Nephron progenitor cell (in vitro differentiated cells): ENCODE measurements at places on chromosomes 7 and 10.

DNA sequence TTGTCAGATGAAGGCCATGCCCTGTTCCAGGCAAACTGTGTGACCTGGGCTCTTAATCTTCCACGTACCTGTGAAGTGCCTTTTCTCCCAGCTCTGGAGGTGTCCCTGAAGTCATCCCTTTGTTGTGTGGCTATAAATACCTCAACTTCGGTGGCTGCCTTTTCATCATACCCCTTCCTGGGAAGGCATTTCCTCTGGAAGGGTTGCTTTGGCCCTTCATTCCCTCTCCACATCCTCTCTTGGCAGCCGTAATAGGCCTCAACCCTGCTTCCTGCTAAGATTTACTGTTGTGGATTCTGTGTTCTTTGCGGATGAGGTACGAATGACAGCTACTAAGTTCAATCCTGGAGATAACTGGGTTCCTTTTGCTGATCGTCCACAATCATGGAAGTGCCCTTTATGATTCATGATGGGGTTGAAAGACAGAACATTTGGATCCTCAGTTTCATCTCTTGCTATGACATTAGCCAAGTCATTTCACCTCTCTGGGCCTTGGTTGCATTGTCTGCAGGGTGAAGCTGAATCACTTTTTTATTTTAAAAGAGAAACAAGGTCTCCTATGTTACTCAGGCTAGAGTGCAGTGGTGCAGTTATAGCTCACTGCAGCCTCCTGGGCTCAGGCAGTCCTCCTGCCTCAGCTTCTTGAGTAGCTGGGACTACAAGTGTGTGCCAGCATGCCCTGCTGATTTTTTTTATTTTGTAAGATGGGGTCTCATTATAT is 23.6 kb downstream of the FKBP6 start:
- no peak for DNase-seq

DNA sequence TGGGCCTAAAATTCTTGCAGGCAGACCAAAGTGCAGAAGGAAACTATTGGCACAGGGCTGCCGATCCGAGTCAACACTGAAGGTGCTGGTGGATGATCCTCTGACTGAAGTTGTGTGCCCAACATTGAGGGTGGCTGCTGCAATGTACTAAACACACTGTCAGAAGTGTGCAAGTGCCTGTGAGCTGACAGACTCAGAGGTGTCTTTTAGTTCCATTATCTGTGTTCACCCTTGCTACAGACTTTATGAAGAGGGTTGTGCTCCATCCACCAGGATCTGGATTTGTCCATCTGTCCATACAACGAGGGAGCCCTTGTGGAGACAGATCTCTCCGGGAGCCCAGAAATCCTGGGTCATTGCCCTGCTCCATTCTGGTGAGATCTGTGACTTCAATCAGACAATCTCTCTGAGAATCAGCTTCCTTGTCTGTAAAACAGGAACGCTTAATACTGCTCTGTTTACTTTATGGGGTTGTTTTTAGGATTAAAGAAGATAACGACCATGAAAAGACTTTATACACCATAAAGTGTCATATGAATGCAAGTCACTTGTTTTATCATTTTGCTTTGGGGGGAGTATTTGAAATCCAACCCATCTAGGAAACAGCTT is 9.5 kb upstream of the TRPV6 start:
- no peak for DNase-seq

DNA sequence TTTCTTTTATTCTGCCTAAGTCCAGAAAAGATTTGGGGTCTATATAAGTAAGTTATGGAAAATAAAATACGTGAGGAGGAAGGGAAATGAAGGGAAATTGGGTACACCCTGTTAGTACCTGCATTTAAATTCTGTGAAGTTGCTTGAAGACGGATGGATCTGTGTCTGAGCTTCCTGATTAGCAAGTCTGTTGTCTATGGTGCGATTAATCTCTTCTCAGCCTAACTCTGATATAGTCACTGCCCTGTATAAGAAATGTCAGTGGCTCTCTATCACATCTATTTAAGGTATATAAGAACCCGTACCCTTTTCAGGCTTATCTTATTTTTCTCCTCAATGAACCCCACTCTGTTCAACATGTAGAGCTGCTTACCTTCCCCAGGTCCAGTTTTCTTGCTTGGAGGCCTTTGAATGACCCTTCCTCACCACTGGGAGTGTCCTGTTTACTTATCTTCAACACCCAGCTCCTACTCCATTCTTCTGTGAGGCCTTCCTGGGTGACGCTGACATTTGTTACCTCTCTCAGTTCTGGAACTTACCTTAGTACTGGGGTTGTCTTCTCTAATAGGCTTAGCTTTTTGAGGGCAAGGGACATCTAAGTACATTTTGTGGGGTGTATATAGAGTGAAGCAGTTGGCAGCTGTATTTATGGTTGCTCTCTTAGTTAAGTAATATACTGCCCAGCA is 149.6 kb upstream of the PRPS1L1 start:
- DNase-seq = no peak

GRCh38 chr10:73244866-73245477 is 2.1 kb downstream of the DNAJC9 start:
- no peak for DNase-seq

GRCh38 chr7:36923943-36924436 is 199.7 kb upstream of the AOAH start:
- DNase-seq = no peak

DNA sequence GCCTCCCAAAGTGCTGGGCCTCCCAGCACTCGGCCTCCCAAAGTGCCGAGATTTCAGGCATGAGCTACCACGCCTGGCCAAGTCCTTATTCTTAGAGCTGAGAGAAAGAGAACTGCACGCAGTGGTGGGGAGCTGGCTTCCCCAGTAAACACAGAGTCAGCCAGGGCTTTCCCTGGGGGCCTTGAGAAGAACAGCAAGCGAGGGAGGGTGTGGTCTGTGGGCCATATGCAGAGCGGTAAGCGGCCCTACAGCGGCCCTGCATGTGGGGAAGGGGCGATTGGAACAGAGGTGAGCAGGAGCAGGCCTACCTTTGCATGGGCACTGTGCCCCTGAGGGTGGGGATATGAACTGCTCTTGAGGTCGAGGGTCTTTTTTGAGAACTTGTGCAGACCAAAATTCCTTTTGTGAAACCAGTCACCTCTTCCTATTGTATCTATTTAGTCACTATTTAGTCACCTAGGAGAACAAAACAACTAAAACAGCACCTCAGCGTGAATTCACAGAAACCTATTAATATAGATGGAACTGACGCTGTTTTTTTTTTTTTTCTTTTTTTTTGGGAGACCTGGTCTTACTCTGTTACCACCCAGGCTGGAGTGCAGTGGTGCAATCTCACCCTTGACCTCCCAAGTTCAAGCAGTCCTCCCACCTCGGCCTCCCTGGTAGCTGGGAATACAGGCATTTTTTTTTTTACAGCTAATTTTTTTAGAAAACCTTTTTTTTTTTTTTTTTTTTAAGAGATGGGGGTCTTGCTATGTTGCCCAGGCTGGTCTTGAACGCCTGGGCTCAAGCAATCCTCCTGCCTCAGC is 36.9 kb upstream of the SH2D4B start:
- no peak for DNase-seq

DNA sequence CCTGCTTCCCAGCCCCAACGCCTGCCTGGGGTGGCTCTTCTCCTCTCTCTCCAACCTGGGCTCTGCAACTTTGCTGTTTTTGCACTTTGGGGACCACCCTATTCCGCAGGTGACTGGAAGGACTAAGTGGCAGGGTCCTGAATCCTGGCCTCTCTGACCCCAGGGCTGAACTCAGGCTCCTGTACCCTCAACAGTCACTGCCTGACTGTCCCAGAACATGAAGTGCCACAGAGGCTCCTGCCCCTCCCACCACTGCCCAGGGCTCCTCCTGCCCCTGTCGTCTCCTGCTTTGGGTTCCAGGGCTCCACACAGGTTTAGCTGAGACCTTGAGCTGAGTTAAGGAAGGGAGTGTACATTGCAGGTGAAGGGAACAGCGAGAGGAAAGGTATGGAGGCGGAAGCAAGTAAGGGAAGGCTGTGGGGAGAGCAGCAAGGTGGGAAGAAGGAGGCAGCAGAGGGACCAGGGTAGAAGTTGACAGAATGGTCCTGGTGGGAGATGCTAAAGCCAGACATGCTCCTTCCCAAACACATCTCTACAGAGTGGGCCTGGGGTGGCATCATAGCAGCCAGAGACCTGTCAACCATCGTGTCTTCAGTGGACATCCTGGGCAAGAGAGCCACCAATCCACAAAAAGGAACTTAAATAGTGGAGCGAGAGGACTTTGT is 5.7 kb upstream of the GRID1 start:
- no peak for DNase-seq

GRCh38 chr7:133359449-133359848 is 106.6 kb downstream of the EXOC4 start:
- DNase-seq = no peak

DNA sequence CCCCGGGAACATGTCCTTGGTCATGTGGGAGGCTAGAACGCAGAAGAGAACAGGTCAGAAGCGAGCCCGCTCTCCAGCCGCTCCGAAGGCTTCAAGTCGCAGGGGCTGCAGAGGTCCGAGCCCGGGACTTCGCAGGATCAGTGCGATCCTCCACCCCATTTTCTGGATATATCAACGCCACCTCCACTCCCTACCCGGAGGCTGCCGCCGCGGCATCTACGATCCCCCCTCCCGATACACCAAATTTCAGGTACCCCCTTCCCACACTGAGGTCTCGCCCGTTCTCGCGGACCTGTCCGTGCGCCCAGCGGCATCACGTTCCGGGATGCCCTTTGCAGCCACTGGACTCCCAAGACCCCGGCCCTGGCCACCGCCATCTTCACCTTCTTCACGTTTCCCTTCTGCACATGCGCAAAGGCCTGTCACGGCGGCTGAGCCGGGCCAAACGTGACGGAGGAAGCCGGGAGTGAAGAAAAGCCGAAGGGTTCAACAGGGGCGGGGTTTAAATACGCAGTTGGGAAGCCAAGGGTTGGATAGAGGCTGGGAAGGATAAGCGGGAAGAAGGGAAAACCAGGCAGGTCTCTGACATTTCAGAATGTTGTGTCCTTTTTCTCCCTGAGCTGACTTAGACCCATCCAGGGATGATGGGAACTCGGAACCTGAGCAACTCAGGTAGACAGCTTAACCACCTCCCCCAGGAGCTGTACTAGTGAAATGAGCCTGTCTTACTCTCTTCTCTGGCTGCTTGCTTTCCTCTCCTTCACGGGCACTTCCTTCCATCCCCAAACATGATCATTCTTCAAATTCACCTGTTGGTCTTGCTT is at the start of gene NDUFB8:
NDUFB8 (minus strand) TSS at position 397 of the 824 bp plus-strand sequence; CDS start at position 377, 20 bp downstream.
- DNase-seq = peak; percentile 86

- DNase-seq = no peak
Observed at GRCh38 chr10:86733260-86733671, 23.2 kb upstream of the BMPR1A start.

DNA sequence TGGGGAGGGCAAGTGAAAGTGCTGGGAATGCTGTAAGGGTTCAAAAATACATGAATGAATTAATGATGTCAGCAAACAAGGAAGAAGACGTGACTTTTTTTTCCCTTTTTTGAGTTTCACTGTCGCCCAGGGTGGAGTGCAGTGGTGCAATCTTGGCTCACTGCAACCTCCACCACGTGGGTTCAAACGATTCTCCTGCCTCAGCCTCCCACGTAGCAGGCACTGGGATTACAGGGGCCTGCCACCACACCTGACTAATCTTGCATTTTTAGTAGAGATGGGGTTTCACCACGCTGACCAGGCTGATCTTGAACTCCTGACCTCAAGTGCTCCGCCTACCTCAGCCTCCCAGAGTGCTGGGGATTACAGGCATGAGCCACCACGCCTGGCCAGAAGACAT is 30.0 kb downstream of the DENND10 start:
- no peak for DNase-seq

GRCh38 chr7:75608451-75609122 is 116.5 kb downstream of the SPDYE5 start:
- DNase-seq = no peak

DNA sequence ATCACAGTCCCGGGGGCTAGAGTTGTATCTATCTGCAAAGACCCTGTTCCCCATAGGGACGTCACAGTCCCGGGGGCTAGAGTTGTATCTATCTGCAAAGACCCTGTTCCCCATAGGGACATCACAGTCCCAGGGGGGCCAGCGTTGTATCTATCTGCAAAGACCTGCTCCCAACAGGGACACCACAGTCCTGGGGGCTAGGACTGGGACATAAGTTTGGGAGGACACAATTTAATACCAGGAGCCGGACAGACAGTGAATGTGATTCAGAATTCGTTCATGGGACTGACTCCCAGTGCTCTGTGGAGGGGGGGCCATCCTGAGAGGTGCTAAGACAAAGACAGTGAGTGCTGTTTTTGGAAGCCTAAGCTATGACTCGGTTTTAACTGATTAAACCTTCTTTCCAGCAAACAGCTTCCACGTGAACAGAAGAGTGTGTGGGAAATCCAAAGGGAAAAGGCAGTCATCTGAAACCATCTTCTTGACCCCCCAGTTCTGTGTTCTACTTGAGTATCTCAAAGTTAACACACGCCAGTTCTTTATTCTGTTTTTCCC is 153.0 kb downstream of the DIP2C start:
- DNase-seq = no peak

- DNase-seq = peak; percentile 32
Observed at GRCh38 chr10:118763202-118763988, 8.6 kb upstream of the CACUL1 start.

- no peak for DNase-seq
Observed at GRCh38 chr7:10120936-10121335, 852.7 kb upstream of the PHF14 start.

DNA sequence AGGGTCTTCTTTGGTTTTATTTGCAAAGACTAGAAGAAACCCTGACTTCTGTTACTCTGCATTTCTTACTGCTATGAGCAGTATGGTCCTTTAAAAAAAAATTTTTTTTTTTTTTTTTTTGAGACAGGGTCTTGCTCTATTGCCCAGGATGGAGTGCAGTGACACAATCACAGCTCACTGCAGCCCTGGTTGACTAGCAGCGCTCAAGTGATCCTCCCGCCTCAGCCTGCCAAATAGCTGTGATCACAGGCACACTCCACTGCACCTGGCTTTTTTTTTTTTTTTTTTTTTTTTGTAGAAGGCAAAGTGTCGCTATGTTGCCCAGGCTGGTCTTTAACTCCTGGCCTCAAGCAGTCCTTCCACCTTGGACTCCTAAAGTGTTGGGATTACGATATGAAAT is 17.4 kb downstream of the CNNM2 start:
- no peak for DNase-seq

DNA sequence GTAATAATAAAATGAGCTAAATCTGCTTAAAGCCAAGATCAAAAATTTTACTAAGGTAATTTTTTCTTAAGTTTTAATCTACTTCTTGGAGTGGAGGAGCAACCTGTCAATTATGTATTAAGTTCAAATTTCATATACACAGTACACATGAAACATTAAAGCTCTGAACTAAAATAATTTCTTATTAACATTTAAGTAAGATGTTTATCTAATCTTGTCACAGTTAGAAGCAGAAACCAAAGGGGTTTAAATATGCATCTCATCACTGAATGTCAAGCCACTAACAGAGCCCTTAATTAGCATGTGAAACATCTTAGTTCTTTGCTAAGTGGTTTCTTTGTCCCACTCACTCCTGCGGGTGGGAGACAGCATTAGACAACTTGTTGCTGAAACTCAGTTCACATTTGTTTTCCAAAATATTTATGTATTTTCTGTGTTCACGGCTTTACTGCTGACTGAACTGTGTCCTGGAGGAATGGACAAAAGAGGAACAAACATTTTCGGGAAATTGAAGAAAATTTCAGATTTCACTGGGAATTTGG is 130.9 kb upstream of the MBL2 start:
- no peak for DNase-seq
